Osteoblast (primary cell): ENCODE measurements at places on chromosomes 4 and X. TPM values are rescaled to one million over a fixed set of nuclear protein-coding genes. Genes with fewer than 3 reads are reported as not detected.

DNA sequence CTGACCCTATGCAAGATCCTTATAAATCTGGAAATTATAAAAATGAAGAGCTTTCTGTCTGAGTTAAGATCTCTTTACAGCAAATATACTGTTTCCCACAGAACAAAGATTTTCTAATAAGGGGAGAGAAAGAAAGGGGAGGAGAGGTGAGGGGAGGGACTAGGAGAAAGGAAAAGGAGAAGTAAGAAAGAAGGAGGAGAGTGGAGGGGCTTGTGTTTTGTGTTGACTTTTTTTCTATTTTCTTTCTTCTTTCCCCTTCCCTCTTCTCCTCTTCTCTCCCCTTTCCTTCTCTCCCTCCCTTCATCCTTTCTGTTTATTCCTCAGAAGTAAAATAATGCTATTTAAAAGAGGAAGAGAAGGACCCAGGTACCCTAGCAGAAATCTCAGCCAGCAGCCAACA, 6.2 kb downstream of the CXCL6 start:
- no peak for DNase-seq

- peak; percentile 47 for DNase-seq
These were observed 73.0 kb downstream of the LUZP4 start for GRCh38 chrX:115362334-115363095.

- DNase-seq, result no peak
These were observed 38.3 kb upstream of the MMAA start for GRCh38 chr4:145580906-145581305.

DNA sequence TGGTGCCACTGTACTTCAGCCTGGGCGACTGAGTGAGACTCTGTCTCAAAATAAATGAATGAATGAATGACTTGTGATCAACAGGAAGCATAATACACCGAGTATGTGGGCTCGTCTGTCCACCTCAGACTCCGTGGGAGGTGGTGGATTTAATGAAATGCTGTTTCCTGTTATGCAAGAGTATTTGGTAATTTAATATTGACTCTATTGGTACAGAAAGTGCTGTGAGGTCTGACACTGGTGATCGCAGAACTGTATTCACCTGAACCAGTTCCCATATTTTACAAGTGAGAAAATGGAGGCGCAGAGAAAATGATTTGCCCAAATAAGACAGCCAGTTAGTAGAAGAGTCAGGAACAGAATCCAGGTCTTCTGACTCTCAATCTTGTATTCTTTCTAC, 423.3 kb downstream of the RAPGEF2 start:
- DNase-seq, result no peak

- DNase-seq, result no peak
These were observed 31.1 kb upstream of the SLC4A4 start for GRCh38 chr4:71307729-71308128.

DNA sequence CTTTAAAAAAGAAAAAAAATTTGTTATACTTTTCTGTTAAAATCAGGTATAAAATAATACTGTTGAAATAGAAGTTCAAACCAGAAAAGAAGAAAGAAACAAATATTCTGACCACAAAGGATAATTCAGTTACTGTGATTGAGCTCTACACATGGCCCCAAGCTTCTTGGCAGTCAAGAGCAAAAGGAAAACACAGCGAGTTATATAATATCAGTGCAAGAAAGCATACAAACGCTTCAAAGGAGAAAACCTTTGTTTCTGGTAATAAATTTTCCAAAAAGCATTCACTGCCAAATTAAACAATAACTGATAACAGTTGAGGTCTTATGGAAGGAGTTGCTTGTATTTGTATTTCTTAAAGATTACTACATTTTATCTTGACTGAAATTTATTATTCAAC, 40.5 kb upstream of the EDNRA start:
- DNase-seq, result no peak

GRCh38 chr4:123449362-123449761, 52.8 kb downstream of the SPRY1 start:
- no peak for DNase-seq

DNA sequence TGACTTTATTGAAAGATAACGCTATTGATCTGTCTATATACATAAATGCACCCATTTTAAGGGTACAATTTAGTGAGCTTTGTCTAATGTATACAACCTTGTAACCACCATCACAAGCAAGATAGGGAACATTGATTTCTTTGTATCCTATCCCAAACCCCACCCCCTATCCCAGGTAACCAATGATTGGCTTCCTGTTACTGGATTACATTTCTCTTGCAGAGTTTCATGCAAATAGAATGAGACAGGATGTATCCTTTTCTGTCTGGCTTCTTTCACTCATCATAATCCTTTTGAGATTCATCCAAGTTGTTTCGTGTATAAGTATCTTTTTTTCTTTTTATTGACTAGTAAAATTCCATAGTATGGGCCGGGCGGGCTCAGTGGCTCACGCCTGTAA, 1.6 kb upstream of the GRIPAP1 start:
- no peak for DNase-seq

GRCh38 chr4:113699772-113700171, 61.8 kb downstream of the CAMK2D start:
- DNase-seq, result no peak

DNA sequence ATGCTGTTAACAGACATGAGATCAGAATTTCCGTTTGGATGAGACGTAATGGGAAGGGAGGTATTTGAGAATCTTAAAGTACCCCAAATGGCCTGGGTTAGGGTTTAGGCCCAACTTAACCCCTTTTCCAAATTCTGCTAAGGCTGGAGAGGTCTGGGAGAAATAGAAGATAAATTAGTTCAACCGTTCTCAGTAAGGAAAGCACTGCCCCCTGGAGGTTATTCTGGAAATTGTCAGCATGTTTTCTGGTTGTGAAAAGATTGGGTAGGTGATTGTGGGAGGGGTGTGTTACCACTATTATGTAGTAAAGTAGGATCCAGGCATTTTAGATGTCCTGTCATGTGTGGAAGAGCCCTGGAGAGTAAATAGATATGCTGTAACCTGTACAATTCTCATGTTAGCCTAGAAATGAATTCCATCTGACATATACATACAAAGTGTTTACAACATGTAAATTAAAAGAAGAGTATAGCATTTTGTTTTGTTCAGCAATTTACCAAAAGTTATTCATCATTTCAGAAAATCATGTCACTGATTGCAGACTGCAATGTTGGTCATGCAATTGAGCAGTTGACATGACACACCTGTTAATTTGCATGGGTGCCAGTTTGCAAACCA, 26.8 kb upstream of the GRXCR1 start:
- DNase-seq, result peak; percentile 69

- DNase-seq, result no peak
These were observed 130.1 kb downstream of the PDE5A start for GRCh38 chr4:119498527-119498926.

GRCh38 chr4:2511645-2512131, 24.8 kb upstream of the FAM193A start:
- peak; percentile 19 for DNase-seq

DNA sequence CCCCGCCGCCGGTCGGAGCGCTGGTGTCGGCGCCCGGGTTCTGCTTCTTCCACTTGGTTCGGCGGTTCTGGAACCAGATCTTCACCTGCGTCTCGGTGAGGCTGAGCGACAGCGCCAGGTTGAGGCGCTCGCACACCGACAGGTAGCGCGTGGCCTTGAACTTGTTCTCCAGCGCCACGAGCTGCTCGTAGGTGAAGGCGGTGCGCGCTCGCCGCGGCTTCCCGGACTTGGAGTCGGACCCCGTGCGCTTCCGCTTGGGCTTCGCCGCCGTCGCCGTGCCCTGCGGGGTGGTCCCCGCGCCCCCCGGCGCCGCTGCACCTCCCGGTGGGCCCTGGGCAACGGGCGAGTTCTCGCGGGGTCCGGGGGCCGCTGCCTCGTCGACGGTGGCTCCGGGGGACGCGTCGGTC, 3.1 kb downstream of the NKX1-1 start:
- no peak for DNase-seq

GRCh38 chr4:89723096-89723495, 113.9 kb downstream of the SNCA start:
- no peak for DNase-seq

- DNase-seq, result no peak
These were observed 135.9 kb upstream of the ARHGEF9 start for GRCh38 chrX:63920875-63921274.

DNA sequence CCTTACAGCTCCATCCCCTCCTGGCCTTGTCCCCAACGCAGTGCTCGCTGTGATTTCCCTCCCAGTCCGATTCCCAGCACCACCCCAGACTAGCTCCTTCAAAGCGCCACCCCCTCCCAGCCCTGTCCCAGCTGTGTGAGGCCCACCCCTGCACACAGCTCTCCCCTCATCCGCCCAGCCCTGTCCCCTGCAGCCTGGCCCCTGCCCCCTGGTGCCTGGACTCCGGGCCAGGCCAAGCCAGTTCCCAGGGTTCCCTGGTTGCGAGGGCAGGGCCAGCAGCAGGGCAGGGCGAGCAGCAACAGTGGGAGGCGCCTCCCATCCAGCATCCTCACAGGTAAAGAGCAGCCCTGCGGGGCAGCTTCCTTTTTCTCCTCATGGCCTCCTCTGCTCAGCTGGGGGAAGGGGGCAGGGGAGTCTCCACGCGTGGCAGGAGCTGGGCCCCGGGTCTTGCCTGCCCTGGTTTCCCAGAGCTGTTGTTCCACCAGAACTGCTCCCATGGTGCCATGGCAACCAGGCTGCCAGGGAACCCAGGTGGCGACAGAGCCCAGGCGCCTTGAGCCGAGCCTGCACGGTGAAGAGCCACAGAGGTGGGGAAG, 24.8 kb downstream of the IQSEC2 start:
- peak; percentile 6 for DNase-seq

DNA sequence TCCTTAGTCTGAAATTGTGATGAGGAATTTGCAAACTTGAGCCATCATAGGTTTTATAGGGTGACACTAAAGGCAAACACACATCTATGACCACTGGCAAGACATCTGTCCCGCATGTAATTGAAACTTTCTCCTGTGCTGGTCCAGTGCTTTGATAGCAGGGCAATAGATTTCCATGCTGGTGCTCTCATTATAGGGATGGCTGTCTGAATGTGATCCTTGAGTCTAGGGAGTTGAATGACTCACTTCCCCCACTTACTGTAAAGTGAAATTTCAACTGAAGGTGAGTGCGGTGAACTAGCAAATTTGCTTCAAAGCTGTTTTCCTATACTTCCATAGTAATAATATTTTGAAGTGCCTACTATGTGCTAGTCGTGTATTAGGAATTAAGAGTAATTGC, 1630.0 kb downstream of the STIM2 start:
- no peak for DNase-seq

- no peak for DNase-seq
These were observed at the start of gene ANKRD37 for GRCh38 chr4:185396724-185397385. Gene ANKRD37, plus strand, starts transcription at chr4:185396841. Its CDS starts 83 bp downstream, at chr4:185396924.

- DNase-seq, result no peak
These were observed 5.0 kb downstream of the P2RY10 start for GRCh38 chrX:78950009-78950835.

GRCh38 chrX:9767375-9767774, 1.7 kb upstream of the GPR143 start:
- no peak for DNase-seq

TRAM1L1 gene
- total RNA-seq, result 4.3 and 8.5 TPM in 2 replicates

SPP1 gene
- 7.6 and 16.2 TPM in 2 replicates for total RNA-seq

RLIM gene
- 56.0 and 61.2 TPM in 2 replicates for total RNA-seq

SRPX2 gene
- total RNA-seq, result 36.9 and 38.6 TPM in 2 replicates
